Activated naive CD8-positive, alpha-beta T cell treated with anti-CD3 and anti-CD28 coated beads, Interleukin-2, amount 10 ng/mL, durations not matched to agents 7 days and 5 days (primary cell): ENCODE measurements at places on chromosomes 5 and 9. TPM values are rescaled to one million over a fixed set of nuclear protein-coding genes. Genes with fewer than 3 reads are reported as not detected.

DNA sequence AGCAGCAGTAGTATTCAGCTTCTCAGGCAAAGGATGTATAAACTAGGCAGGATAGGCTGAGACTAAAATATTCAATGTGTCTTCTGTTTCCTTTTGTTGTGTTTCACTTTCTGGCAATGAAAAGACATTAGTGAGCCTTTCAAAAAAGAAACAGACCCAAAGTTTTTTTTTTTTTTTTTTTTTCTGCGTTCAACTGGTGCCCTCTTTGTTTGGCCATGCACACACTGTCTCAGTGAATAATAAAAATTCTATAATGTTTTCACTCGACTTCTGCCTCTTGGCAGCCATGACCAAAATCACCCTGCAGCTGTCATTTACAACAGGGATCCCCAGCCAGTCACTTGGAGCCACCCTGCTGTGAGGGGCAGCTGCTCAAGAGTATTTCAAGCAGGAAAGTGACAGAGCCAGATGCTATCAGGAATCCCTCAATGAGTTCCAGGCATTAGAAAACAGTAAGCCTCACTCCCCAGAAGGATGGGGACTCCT is 44.0 kb upstream of the MAN2A1 start:
- no peak for DNase-seq

GRCh38 chr5:82356808-82357671 is 78.9 kb upstream of the RPS23 start:
- peak; percentile 68 for DNase-seq

DNA sequence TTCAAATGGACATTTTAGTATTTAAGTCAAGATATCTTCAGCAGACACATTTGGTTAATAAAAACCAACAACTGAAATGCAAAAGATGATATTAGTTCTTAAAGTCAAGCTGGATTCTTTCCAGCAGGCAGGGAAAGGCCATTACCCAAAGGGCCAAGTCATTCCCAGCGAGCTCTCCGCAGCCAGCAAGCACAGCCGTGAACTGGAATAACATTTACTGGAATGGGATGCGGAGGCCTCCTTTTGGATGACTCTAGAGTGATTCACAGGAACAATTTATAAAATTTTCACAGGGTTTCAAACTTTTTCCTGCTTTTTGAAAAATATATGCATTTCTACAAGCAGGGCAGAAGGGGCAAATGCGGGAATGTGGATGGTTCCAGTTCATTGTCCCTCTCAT is 76.6 kb upstream of the DAB2 start:
- DNase-seq = no peak

- no peak for DNase-seq
Measured at GRCh38 chr9:76198336-76198735, 195.9 kb downstream of the RFK start.

Gene MYMK
- not detected for total RNA-seq

Gene NUTM2F
- total RNA-seq = not detected

Gene ZNF354C
- 9.0 TPM for total RNA-seq

Gene CXCL14
- not detected for total RNA-seq

Gene MCIDAS
- total RNA-seq = not detected

Gene SELENOP
- total RNA-seq = 1.1 TPM
